ENCODE measurements at places on chromosomes 11 and 22.

DNA sequence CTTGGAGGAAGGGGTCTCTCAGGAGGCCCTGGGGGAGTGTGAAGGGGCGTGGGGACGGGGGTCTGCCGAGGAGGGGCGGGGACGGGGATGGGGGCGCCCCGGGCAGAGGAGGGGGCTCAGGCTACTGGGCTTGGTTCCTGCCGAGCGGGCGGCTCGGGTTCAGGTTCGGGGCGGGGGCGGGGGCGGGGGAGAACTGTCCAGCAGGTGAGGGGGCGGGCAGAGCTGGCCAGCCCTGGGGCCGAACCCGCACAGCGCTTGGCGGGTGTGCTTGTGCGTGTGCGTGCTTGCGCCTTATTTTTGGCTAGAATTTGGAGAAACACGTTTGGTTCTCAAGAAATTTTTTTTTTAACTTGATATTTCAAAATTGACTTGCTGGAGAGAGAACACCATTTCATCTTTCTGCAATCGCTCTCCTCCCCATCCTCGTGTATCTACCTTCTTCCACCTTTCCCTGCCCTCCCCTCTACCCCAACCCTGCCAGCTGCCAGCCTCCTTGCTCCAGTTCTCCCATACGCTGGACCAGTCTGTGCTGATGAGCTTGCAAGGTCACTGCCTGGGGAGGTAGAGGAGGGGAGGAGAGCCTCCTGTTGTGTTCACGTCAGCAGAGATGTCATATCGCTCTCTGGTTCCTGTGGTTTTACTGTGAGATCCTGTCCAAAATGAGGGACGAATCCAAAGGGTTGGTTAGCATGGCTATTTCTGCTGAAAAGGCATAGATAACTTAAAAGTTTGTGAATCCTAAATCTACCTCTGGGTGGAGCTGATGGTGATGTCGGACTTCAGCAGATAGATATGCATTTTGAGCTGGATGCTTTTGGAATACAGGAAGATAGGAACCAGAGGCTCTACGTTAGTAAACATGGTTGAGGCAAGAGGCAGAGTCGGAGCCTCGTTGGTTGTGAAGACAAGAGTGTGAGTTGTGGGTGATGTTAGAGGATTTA, 668 bp downstream of the MADD start:
- DNase-seq, result no peak

GRCh38 chr11:131668500-131669400, 298.3 kb downstream of the NTM start:
- peak; percentile 81 for DNase-seq

DNA sequence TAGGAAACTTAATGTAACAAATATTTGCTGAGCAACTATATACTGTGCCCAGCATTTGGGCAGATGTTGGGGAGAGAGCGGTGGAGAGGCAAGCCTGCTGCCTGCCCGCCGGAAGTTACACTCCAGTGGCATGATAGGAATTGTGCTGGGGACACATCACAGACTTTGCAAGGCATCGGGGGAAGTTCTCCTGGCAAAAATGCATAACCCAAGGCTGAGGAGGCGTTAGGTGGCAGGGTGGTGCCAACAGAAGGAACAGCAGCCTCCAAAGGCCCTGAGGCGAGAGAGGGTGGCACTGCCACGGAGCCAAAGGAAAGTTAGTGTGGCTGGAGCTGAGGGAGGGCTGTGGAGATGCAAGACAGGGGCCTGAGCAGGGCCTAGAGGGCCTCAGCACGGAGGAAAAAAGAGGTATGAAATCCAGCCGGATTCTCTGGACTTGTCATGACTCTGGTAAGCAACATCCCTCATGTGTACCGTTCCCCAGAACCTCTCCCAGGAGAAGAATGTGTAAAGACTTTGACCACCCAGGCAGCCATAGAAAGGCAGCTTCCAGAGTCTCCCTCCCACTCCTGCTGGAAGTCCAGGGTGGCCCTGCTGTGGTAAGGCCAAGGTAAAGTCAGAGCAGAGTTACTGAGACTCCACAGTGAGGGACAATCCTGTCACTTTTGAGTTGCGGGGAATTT, 76.1 kb upstream of the RAB1B start:
- DNase-seq, result no peak

DNA sequence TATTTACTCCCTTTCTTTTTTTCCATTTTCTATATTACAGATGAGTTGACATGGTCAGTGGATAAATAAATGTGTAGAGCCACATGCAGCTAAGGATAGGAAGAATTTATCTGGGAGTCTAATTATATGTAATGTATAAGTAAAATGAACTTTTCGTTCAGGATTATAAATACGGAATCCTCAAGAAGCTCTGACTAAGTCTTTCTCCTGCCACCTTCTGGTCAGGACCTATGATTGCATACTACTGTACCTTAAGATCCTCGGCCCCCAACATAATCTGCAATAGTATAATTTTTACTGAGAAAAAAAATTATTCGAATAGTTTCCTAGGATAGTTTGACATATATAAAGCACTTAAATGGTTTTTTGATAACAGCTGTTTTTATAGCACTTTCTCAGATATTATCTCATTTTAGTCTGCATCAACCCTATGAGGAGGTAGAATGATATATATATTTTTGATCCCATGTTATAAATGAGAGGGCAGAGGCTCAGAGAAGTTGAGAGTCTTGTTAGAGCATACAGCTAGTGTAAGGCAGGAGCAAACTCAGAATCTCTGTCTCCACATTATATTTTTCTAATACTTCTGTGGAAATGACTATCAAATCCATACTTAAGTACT, 36.1 kb downstream of the CCDC90B start:
- DNase-seq, result no peak

DNA sequence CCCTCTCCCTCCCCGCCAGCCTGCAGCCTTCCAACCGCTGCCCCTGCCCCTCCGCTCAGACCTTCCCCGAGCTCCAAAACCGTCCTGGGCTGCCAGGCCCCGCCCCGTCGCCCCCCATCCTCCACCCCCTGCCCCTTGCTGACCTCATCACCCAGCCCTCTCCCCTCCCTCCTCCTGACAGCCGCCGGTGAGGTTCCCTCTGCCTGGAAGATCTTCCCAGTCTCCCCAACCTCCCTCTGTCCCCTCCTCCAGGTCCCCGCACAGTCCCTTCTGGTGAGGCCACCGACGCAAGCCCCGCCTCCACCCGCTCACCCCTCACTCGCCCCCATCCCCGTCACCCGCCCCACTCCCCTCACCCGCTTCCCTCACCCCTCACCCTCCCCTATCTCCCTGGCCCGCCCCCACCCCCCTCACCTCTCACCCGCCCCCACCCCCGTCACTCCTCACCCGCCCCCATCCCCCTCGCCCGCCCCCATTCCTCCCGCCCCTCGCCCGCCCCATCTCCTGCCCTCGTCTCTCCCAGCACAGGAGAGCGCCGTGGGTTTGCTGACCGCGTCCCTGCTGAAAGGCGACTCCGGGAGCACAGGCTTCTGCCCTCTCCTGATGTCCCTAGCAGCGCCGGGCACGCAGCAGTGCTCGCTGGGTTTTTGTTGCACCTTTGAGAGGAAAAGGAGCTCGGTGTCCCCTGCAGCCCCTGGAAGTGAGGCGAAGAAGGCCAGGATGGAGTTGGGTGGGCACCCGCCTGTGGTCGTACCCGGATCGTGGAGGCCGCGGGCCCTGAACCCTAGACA, 16.4 kb upstream of the UPK3A start:
- peak; percentile 90 for DNase-seq

Data from ecto neural progenitor cell (in vitro differentiated cells).